CD14-positive monocyte (primary cell): ENCODE measurements at places on chromosomes 2 and 18.

- DNase-seq = no peak
Measured at GRCh38 chr2:42060028-42060427, 12.2 kb downstream of the PKDCC start.

DNA sequence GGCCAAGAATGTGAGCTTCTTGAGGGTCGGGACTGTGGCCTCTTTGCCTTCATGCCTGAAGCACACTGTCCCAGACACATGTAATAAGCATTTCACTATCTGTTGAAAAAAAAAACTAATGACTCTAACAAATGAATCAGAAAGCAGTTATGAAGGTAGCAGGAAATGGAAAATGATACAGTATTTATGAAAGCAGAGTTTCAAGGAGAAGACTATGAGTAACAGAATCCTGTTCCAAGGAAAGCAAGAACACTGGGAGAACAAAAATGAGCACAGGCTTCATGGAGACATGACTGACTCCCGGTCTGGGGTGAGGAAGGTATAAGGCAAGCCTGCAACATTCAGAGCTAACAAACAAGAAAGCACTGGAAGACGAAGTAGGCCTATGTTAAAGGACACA is 190.8 kb downstream of the RNF152 start:
- DNase-seq = no peak

DNA sequence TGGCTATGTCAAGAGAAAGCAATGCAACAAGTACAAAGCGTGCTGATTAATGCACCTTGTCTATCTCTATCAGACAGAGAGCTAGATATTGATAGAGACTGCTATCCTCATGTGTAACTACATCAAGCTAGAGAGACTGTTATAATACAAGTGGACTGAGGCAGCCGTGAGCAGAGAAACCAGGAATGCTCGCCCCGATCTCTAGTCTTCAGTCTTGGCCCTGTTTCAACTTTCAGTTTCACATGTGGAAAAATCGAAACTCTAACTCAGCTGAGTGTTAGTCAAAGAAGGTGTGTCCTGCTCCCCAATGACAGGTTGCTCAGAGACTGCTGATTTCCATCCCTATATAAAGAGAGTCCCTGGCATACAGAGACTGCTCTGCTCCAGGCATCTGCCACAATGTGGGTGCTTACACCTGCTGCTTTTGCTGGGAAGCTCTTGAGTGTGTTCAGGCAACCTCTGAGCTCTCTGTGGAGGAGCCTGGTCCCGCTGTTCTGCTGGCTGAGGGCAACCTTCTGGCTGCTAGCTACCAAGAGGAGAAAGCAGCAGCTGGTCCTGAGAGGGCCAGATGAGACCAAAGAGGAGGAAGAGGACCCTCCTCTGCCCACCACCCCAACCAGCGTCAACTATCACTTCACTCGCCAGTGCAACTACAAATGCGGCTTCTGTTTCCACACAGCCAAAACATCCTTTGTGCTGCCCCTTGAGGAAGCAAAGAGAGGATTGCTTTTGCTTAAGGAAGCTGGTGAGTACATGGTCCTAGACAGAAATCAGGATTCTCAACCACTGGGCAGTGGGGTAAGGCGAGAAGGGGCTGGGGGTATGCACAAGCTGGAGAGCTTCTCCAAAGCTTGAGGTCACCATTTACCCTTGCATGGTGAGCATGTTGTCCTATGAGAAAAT is at the start of gene RSAD2:
TSS of gene RSAD2 (plus strand) at position 376 of the 903 bp plus-strand sequence. CDS start at position 400, 24 bp downstream.
- DNase-seq = peak; percentile 47

- no peak for DNase-seq
Measured at GRCh38 chr2:108092886-108093285, 106.6 kb downstream of the SLC5A7 start.

GRCh38 chr2:206584323-206585116 is 57.8 kb upstream of the FAM237A start:
- no peak for DNase-seq
